ENCODE measurements at places on chromosomes 16 and 17.
A peak's percentile ranks its signal among the peaks of the same experiment; 100 is the strongest.

DNA sequence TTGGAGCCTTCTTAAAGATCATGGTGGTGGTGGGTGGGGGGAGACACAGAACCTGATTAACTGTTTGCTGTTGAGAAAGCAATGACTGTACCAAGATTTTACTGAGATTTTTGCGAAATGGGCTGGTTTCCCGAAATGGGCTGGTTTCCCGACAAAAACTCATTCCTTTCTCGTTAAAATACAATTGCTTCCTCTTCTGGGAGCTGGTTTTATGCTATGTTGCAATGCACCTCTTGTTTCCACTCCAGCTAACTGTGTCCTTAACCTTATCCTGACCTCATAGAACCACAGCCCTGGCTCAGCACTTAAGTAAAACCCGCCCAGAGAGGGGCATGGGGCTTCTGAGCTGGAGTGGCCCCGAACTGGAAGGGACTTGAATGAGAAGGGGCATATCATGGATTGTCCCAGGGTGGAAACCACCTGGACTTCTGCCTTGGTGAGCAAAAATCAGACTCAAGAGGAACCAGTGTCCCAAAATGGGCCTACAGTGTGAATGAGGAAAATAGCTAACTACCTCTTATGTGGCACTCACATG lies 20.9 kb downstream of the FAM20A start:
- no peak for DNase-seq

GRCh38 chr16:795580-796229 lies 4.8 kb downstream of the GNG13 start:
- no peak for DNase-seq

GRCh38 chr17:78131172-78132083 lies 857 bp downstream of the TMC8 start:
- DNase-seq = peak; percentile 41

- DNase-seq = no peak
Observed at GRCh38 chr17:40519089-40519775, 17.8 kb upstream of the TNS4 start.

DNA sequence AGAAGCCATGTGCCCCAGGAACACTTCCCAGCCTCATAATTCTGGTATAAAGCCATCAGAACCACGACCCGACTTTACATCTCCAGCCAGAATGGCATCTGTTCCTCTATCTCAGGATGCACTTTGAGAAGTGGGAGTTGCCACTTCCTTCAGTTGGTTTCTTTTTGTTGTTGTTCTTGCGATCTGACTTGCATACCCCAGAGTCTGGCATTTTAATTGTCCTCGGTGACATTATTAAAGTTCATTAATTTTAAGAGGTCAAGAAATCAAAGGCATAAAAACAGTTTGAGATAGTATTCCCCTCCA lies 13.5 kb downstream of the MARCHF10 start:
- no peak for DNase-seq

DNA sequence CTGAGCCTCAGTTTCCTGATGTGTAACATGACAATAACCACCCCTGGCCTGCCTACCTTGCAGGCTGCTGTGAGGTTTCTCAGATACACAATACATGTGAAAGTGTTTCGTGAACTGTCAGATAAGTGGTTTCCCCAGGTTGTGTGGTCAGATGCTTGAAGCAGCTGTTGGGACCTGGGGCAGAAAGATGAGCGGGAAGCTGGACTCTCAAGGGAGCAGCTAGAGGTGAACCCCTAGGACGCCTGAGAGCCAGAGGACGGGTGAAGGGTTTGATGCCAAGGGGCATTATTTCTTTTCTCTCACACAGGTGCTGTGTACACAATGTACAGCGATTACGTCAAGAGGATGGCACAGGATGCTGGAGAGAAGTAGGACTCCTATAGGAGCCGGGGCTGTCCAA lies 2.3 kb downstream of the HIGD1B start:
- DNase-seq = no peak

GRCh38 chr16:85227946-85228862 lies 115.9 kb upstream of the CIBAR2 start:
- DNase-seq = no peak

GRCh38 chr16:13120091-13120490 lies 218.7 kb downstream of the SHISA9 start:
- DNase-seq = no peak

DNA sequence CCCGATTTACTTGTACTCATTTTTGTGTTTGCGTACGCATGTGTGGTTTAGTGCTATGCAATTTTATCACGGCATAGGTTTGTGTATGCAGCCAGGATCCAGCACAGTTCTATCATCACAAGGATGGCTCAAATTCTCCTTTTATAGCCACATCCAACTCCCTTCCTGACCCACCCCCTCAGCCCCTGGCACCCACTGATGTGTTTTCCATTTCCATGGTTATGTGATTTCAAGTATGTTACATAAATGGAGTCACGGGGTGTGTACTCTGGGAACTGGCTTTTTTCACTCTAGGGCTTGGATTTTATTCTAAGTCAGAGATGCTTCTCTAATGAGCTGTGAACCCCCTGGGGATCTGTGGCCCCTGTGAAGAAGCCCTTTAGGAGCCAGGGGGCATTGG lies 16.8 kb downstream of the IL4R start:
- no peak for DNase-seq
